ENCODE measurements at places on chromosomes 11 and 22.

DNA sequence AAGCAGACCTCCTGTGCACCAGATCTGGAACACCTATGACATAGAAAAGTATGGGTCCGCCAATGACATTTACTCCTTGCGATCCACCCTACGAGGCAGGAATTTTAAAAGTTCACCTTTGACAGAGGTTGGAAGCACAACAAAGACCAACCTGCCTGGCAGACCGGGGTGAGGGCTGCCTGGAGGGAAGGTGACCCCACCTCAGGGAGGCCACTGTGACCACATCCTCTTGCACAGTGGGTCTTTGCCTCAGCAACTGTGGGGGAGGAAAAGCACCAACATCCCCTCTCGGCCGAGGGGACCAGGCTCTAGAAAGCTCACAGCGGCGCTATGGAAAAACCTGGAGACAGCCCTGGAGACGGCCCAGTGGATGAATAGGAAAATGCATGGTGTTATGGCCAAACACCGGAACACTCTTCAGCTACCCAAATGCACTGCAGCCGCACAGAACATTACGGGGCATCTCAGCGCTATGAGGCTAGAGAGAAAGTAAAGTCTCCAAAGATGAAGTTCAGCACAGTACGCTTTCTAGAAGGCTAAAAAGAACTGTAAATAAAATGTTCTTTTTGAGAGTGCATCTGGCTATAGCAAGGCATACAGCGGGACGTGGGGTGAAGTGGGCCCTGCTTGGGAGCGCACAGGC is 1.8 kb upstream of the SHISAL1 start:
- no peak for DNase-seq

GRCh38 chr11:96235751-96236150 is 107.2 kb downstream of the MAML2 start:
- DNase-seq, result peak; percentile 95

- no peak for DNase-seq
These were observed 34.1 kb downstream of the SNX19 start for GRCh38 chr11:130882138-130882551.

GRCh38 chr22:44171561-44171960 is 9.2 kb upstream of the PARVG start:
- no peak for DNase-seq

DNA sequence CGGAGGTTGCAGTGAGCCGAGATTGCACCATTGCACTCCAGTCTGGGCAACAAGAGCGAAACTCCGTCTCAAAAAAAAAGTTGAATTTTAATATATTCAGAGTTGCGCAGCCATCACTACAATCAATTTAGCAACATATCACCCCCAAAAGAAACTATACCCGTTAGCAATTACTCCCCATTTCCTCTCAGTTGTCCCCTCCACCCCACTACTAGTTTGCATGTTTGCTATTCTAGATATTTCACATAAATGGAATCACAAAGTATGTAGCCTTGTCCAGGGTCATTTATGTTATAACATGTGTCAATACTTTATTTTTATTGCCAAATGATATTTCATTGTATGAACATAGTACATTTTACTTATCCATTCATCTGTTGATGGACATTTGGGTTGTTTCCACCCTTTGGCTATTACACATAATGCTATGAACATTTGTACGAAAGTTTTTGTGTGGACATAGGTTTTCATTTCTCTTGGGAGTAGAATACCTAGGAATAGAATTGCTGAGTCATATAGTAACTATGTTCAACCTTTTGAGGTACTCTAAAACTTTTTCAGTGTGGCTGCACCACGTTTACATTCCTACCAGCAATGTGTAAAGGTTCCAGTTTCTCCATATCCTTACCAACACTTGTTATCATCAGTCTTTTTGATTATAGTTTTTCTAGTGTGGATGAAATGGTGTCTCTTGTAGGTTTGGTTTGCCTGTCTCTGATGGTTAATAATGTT is 2.2 kb downstream of the ZNF143 start:
- DNase-seq, result no peak

DNA sequence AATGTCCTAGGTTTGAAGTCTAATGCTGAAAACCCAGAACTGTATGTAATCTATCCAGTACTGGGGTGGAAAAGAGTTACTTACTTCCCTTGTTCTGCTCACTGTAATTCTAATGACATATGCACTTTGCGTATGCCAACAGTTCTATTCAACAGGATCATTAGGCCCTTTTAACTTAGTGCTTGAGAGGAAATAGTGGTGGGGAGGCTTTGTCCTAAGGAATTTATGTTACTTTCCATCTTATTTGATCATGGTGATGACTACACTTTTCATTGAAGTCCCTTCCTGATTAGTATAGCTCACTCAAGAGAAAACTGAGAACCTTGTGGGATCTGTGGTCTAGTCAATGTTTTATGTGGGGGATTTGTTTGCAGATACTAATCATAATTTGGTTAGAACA is 348.2 kb downstream of the GUCY1A2 start:
- DNase-seq, result no peak

GRCh38 chr11:8025816-8026215 is 38.7 kb downstream of the EIF3F start:
- DNase-seq, result peak; percentile 28

Measured in activated CD4-positive, alpha-beta T cell treated with anti-CD3 and anti-CD28 coated beads, Interleukin-2, amount 50 U/mL, for 16 hours (primary cell).